ENCODE measurements at places on chromosomes 5 and 9.

GRCh38 chr5:67176936-67177335, 19.7 kb downstream of the CD180 start:
- no peak for DNase-seq

GRCh38 chr9:74742792-74743730, 144.7 kb downstream of the TRPM6 start:
- no peak for DNase-seq

GRCh38 chr9:98191671-98192502, 550 bp downstream of the CORO2A start:
- DNase-seq: no peak

- DNase-seq: no peak
These were observed 98.6 kb downstream of the GNAQ start for GRCh38 chr9:77933019-77933418.

- peak; percentile 8 for DNase-seq
These were observed 6.7 kb upstream of the CDH6 start for GRCh38 chr5:31186672-31187267.

DNA sequence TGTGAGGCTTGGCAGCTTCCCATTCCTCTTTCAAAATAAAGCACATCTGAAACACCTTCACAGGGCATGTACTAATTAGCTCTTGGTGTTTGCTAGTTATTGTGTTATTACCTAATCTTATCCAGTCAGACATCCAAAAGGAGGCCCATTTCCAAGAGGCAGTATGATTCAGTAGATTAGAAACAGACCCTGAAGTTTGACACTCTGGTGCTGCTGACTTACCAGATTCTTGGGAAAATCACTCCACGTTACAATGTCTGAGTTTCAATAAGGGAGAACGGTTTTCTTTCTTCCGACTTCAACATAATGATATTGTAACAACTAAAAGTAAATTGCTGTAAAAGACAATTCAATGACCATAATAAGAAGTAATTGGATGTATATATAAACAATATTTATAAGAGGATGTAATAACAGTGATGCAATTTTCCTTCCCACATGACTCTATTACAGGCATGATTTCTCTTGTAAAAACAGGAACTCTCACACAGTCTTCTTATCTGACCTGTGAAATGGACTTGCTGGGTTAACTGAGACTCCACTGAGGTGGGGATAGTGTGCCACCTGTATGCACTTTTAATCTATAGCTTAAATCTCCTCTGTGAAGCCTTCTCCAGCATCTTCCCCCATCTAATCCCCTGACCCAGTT, 181.3 kb upstream of the ELL2 start:
- DNase-seq: peak; percentile 82

- DNase-seq: no peak
These were observed 33.0 kb downstream of the DAPK1 start for GRCh38 chr9:87530716-87531115.

DNA sequence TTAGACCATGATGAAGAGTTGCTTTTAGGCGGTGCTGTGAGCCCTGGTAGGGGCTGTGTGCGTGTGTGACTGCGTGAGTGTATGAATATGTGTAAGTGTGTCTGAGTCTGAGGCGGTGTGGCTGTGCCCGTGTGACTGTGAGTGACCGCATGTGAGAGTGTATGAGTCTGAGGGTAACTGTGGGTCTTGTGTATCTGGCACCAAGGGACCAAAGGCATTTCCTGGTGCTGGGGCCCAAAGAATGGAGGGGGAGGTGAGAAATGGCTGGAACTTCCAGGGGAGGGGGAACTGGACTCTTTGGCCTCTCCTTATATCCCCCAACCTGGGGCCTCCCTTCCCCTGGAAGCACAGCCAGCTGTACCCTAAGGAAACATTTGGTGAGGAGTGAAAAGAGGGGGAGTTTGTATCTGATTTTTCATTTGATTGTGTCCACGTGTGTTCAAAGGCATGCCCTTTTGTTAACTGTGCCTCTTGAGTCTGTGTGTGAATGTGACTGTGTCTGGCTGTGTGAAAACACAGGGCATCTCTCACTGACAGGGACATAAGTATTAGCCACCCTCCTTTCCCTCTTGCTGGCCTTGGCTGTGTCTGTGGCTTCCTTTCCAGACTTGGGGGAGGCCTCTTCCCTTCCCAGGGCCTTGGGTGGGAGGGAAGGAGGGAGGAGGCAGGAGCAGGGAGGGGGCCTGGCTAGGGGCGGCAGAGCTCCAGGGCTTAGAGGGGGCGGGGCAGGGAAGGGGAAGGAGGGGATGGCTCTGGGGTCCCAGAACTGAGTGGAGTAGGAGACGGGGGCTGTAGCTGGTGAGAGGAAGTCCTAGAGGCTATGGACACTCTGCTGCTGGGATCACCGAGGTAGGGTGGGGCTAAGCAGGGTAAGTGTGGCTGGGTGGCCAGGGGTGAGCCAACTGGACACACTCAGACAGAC, 1.4 kb downstream of the IL11RA start:
- DNase-seq: no peak

DNA sequence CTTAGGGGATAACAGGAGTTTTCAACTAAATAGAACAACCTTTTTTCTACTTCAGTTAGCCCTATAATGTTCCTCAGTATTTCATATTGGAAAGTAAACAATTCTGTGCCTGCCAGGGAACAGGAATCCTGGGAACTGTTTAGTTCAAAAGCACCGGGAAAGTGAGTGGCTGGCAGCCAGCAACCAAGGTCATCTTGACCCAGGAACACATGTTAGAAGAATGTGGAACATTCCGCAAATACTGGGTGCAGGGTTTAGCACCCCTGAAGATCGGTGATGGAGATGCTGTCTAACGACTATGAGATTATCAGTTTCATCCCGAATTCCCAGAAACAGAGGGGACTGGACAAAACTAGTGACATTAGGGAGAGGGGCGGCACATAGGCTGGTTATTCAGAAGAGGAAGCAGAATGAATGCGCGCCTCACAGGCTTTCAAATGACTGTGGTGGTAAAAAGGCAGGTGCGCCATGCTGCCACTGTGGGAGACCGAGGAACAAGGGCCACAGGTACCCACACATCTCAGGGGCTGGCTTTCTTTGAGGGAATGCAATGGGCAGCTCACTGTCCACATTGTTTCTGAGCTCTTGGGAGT, 51.2 kb downstream of the IPPK start:
- DNase-seq: no peak

DNA sequence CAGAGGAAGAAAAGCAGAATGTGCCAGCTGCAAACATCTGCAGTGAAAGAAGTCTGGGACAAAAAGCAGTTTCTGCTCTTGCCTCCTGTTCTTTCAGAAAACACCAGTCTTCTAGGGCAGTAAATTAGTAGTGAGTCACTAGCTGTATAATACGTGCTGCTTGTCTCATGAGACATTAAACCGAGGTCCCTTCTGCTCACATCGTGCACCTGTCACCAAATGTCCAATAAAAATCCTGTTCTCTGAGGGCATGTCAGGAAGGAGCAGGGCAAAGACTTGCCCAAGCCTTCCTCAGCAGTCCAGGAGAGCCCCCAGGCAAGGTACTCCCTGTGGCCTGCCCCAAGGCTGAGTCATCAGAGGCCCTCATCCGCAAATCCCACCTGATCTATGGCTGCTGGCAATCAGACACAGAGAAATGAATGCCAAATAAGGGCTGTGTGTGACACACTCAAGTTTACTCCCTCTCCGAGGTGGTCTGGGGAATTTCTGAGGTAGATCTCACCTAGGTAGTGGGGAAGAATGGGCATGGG, 255.3 kb upstream of the SMARCA2 start:
- no peak for DNase-seq

DNA sequence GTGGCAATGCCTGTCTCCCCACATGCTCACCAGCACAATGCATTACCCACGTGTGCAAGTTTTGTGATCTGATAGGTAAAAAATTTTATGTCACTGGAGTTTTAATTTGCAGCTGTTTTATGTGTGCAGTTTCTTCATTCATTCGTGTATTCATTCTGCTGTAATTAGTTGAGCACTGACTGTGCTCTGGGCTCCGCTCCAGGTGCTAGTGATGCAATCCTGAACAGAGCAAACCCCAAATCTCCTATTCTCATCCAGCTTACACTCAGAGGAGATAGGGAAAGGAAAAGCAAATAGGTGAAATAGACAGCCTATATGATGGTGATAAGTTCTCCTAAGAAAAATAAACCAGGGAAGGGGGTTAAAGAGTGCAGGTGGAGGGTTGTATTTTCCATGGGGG, 148.4 kb downstream of the TENT4A start:
- DNase-seq: no peak

DNA sequence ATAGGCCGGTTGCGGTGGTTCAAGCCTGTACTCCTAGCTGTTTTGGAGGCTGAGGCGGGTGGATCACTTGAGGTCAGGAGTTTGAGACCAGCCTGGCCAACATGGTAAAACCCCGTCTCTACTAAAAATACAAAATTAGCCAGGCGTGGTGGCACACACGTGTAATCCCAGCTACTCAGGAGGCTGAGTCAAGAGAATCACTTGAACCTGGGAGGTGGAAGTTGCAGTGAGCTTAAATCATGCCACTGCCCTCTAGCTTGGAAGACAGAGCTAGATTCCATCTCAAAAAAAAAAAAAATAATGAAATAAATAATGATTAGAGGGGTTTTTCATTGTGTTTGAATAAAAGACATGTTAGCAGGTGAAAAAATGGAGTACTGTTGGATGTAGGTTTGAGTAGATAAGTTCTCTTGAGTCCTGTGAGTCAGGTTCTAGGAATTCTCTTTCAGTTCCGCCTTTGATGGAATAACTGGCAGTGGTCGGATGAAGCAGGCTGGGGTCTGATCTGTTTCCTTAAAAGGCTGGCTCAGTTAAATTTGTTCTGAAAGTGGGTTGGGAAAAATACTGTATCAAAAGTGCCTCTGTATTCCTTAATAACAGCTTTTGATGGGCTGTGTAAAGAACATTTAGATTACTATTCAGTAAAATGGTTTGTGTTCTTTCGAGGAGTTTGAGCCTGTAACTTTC, 73.2 kb downstream of the AOPEP start:
- DNase-seq: peak; percentile 49

- no peak for DNase-seq
These were observed 14.8 kb downstream of the LVRN start for GRCh38 chr5:115977096-115977495.

GRCh38 chr5:24235946-24236345, 408.8 kb downstream of the CDH10 start:
- DNase-seq: no peak

DNA sequence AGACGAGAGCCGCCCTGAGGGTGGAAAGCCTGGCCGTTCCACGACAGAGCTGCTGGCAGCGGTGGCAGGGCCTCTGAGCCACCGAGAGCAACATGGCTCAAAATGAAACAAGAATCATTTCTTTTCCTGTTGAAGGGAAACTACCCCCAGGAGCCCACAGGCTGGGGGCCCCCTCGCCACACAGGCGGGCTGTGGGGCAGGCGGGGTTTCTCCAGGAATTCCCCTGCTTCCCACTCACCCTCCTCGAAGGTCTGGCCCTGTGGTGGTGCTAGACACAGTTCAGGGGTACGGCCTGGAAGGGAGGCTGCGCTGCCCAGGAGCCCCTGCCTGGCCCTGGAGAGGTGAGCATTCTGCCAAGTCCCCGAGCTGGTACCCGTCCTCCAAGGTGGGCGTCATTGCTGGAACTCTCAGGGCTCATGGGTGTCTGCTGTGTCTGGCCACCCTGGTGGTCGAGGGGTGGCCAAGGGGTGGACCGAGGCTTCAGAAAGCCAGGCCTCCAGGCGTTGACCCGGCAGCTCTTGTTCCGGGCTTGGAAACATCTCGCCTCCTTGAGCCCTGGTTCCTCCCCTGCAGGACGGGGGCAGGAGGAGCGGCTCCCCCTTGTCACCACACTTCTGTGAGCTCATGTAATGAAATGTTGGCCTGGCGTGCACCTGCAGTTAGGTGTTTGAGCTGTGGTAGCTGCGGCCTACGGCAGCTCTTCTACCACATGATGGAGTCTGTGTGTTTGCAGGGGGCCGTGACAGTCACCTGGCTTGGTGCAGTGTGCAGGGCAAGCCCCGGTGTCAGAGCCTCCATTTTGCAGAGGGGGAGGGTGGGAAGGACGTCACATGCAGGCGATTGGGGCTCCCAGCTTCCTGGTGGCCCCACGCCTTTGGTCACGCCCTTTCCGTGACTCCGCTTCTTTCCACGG, 65.3 kb downstream of the RXRA start:
- no peak for DNase-seq

DNA sequence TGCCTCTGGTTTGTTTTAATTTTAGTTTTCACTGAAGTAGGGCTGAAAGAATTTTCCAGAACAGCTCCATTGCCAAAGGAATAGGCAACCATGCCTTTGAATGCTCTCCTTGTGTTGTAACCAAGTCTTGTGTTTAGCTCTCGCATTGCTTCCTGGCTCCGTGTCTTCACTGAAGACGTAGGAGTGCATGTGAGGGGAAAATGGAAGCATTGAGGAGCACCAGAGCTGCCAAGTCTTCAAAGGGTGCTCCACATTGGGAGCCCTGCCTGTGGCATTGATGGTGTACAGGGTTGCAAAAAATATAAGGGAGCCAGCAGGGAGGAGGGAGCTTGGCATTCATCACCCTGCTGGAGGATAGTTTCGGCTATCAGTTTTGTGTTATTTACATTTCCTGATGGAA, 86.6 kb downstream of the NTRK2 start:
- DNase-seq: no peak

- no peak for DNase-seq
These were observed 5.0 kb downstream of the P4HA2 start for GRCh38 chr5:132222649-132223038.

GRCh38 chr9:19649336-19650041, 139.3 kb downstream of the SLC24A2 start:
- DNase-seq: no peak

- DNase-seq: no peak
These were observed 1.2 kb upstream of the SQSTM1 start for GRCh38 chr5:179819296-179820126.

DNA sequence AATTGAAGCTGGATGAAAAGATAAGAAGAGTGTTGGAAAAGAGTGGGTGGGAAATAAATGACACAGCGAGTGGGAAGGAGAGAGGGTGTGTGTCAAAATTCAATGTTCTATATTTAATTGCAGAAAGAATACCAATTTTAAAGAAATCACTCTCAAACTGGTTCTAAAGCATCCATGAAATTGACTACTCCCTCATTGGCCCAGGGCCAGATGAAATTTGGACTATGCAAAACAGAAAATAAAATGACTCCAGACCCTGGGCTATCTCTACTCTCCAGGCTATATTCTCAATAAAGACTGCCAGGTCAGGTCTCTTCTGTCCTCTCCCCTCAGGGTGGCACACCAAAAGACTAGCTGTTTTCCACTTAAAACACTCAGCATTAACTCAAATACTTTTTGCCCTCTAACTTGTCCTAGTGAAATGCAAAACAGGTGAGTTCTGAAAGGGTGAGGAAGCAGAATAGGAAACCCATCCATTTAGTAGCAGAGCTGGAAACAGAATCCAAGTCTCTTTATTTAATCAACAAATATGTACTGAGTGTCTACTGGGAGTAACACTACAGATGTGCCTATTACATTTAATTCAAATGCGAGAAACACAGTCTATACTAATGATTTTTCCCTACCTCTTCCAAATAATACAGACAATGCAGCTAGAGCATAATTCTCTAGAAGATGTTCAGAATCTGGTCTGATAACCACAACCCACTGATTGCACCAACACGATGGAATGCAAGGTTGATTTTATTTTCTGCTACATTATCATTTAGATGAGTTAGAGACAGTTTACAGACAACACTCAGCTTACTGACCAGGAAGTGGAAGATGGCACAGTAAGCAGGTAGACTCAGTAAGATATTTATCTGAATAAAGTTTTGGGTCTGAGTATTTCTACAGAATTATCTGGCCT, 42.1 kb downstream of the EFCAB9 start:
- no peak for DNase-seq
